ENCODE measurements at places on chromosomes 12 and 14.

DNA sequence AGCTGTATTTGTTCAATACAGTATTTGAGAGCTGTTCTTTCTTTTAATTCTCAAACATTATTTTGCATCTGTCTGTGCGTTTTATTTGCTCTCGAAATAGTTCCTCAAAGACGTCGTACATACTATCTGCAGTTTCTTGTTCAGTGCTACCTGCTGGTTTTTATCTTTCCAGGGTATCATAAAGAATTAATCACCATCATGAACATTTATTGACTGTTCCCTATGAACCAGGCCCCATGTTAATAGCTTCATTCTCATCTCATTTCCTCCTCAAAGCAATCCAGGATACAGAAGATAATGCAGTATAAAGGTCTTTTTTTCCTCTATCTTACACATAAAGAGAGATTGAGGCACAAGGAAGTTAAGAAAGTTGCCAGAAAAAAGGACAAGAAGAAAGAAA lies 211.8 kb downstream of the DACT1 start:
- no peak for DNase-seq

- no peak for DNase-seq
These were observed 2.4 kb downstream of the CCDC63 start for GRCh38 chr12:110849221-110849620.

GRCh38 chr14:68888883-68889282 lies 90.2 kb downstream of the ACTN1 start:
- no peak for DNase-seq

GRCh38 chr12:105935981-105936380 lies 202.8 kb downstream of the NUAK1 start:
- no peak for DNase-seq

DNA sequence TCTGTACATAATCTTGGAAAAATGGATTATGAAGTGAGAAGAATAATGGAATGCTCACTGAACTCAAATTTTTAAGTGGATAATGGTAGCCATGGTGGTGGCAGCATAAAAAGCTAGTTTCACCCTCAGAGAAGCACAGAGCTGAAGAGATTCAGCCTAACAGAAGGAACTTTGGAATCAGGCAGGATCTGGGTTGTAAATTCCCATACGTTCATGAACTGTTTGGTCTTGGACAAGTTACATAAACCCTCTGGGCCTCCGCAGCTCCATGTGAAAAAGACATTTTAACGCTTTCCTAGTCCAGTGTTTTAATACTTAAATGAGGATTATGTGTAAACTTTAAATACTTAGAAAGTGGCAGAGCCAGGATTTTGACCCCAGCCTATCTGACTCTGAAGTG lies 26.6 kb downstream of the JKAMP start:
- DNase-seq, result no peak

GRCh38 chr12:94038605-94039004 lies 109.8 kb upstream of the PLXNC1 start:
- DNase-seq, result no peak

DNA sequence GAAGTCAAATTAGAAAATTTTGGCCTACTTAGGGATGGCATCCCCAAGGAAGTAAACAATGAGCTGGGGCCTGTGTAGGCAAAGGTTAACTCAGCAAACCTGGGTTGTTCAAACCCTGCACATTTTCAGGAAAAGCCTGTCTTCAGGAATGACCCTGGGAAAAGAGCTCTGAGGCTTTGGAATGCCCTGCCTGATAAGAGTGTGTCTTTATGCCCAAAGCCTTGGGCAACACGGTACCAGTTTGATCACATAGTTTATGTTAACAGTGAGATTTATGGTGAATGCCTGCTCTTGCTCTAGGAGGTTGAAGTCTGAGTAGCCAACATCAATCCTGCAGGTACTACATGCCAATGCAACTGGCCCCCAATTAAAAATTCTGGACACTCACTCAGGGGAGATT lies 28.2 kb upstream of the STAB2 start:
- DNase-seq, result no peak

DNA sequence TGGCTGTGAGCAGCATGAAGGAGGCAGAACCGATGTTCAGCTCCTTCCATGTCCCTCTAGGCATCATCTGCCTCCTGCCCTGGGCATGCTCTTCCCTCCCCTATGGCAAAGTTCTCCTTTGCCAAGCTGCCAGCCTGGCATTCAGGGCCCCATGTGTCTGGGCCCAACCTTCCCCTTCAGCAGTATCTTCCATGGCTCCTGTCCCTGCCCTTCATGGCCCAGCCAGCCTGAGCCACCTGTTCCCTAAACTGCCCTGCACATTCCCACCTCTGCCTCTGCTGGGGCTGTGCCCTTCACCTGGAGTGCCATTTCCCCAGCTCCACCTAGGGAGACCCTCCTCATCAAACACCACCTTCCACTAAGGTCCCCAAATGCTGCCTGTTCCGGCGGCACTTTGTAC lies 74.0 kb upstream of the TCL1A start:
- no peak for DNase-seq

DNA sequence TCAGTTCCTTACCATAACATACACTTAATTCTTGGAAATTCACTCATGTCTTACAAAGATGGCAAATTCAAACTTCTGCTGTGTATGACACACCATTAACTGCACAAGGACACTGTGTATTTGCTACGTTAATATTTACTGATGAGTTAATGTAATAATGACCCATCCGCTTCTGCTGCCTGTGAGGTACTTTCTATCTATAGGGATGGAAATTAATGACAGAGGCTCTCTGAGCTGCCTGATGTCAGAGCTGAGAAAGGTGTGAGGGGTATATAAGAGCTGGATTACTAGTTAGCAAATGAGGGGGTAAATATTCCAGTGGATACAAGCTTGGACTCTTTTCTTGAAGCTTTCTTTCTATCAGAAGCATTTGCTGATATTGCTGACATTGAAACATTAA lies at the start of gene IAPP:
Gene IAPP (plus strand): TSS at position 301 of the 400 bp plus-strand sequence. CDS start 450 bp downstream, outside the sequence.
- DNase-seq, result no peak

DNA sequence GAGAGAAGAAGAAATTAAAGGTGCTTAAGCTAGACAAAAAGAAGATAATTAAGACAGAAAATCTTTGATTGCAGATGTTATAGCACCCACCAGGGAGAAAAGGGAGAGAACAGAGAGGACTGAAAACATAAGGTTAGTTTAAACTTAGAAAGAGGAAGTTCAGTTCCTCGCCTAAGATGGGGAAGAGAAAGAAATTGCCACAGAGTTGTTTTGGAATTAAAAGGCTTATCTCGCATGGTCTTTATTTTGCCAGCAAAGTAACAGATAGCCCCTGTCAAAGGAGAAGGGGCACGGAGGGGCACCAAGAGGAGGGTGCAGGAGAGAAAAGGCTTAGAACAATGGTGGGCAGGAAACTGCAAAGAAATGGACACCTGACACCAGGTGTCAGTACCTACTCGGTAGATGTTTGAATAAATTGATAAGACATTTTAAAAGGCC lies 17.8 kb upstream of the OXA1L start:
- no peak for DNase-seq

GRCh38 chr12:74741112-74741511 lies 203.5 kb downstream of the ATXN7L3B start:
- DNase-seq, result no peak

GRCh38 chr12:49974231-49974675 lies 1.5 kb downstream of the AQP6 start:
- peak; percentile 29 for DNase-seq

DNA sequence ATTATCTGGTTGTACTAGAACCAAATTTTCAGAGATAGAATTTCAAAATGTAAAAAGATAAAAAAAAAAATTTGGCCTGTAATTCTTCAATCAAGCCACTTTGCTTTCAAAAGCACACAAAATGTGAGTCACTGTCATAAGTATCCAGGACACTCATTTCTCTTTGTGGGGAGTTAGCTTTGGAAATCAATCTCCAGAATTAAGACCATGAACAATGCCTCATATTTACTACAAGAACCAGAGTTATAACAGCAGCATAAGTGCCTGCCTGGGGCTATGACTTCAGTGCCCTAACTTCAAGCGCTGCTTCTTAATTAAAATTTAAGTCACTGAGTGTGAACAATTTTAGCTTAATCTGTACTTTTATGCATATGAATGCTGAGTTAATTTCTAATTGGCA lies 162.1 kb downstream of the C12orf42 start:
- DNase-seq, result no peak

DNA sequence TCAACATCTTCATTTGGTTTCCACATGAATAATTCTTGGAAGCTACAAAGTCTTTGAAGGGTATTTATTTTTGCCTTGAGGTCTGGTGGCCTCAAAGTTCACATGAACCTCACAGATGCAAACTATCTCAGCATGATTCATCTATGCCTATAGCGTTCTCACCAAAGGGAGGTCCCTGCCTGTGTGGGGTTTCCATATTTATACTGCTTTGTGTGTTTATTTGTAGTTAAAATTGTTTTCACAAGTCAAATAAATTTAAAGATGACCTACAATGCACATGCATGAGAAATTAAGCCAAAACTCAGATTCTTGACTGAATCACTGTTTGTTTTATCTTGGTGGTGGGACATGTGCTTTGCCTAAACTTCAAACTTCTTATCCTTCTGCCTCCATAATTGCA lies 176.7 kb downstream of the PPM1H start:
- no peak for DNase-seq

DNA sequence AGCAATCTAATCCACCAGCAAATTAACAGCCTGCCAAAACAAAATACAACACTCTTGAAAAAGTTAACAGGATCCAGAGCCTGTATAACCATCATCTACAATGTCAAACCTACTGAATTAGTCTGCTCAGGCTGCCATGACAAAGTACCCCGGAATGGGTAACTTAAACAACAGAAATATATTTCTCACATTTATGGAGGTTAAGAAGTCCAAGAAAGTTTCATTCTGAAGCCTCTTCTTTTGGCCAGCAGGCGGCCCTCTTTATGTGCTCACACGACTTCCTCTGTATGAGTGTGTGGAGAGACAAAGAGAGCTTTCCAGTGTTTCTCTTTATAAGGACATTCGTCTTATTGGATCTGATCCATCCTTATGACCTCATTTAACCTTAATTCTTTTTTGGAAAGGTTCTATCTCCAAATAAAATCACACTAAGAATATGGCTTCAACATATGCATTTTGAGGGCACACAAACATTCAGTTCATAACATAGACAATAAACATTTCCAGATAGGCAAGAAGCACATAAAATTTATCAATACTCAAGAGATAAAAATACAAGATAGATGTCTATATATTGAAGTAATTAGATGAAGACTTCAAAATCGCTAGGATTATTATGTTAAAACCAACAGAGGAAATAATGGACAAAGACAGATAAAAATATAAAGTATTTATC lies 5.9 kb upstream of the RERG start:
- peak; percentile 15 for DNase-seq

DNA sequence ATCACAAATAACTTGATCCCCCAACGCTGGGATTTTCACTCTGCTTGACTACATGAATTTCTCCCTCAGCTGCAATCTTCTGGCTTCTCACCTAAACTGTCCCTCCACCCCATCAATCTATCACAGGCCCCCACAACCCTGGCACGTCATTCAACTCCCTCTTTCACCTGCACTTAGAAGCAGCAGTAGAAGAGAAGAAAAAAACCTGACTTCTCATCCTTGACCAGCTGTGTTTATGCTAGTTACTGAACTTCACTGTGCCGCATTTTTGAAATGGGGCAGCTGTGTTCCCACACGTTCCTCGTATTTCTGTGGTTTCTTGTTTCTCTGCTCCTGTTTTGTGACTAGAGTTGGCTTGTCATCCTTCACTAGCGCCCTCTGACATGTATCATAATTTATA lies 35.0 kb downstream of the ITPR2 start:
- no peak for DNase-seq

DNA sequence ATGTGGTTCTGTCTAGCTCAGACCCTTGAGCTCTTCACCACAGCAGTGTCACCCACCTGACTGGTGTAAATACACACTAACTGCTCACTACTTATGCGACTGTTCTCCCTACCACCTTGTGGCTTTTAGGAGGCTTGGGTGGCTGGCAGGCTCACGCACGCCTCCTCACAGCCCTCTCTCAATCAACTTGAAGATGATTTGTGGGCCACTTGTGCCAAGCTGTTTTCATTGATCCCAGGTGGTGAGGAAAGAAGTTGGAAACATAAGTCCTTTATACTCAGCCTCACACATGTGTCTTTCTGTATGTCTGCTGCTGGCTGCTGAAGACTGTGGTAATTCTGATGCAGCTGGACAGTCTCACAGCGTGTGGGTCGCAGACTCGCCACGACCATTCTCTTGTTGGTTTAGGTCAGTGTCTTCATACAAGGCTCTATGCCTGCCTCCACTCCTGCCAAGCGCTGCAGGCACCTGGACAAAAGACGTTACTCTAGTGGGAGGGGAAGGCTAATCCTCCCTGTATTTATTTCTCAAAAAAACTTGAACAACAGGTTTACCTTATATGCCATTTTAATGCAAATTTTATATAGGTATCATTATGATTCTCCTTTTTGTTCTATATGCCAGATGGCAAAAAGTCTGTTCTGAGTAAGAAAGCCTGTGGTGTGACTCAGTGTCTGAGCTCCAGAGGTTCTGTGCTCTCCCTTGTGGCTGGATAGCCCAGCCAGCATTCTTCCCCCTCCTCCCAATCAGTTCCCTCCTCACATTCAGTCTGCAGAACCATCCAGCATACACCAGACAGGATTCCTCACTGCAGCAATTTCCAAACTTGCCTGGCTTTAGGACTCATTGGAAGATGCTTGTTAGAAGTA lies 115.6 kb downstream of the DIP2B start:
- DNase-seq, result no peak

- no peak for DNase-seq
These were observed 174.8 kb downstream of the PELI2 start for GRCh38 chr14:56292970-56293369.

GRCh38 chr14:33788161-33788560 lies 162.7 kb downstream of the EGLN3 start:
- DNase-seq, result no peak

DNA sequence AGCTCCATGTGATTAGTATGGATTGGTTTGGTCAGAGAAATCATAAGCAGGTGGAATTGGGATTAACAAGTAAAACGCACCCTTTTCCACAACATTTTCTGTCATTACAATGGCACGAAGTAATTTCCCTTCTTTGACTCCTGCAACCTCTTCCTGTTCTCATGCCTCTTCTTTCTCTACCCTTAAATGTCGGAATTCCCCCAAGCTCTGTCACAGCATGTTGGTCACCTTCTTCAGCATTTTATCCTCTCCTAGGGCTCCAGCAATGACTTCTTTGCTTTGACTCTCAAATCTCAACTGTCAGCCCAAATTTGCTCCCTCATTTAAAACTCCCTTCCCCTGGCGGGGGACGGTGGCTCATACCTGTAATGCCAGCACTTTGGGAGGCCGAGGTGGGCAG lies 5.3 kb upstream of the GRIP1 start:
- DNase-seq, result no peak

DNA sequence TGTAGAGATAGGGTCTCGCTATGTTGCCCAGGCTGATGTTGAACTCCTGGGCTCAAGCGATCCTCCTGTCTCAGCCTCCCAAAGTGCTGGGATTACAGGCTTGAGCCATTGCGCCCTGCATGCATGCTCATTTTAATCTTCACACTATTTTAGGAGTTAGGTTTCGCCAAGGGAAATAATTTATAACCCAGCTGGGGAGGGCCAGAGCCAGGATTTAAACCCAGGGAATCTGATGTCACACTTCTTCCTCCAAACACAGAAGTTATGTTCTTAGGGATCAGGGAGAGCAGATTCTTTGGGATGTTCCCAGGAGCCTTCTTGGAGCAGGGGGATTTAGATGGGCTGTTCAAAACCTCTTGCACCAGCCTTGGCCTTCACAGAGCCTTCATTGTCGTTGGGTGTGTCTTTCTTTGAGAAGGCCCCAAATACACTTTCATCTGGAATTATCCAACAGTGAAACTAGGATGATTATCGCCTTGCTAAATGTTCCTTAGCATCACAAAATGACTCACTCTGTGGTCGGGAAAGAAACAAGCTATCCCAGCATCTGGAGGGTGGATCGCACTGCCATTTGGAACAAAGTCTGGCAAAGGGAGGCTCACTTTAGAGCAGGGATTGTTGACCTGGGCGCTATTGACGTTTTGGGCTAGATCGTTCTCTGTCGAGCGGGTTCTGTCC lies 8.2 kb upstream of the PPP1CC start:
- no peak for DNase-seq
